ENCODE measurements at places on chromosomes 1 and 21. TPM values are rescaled to one million over a fixed set of nuclear protein-coding genes. Genes with fewer than 3 reads are reported as not detected.

DNA sequence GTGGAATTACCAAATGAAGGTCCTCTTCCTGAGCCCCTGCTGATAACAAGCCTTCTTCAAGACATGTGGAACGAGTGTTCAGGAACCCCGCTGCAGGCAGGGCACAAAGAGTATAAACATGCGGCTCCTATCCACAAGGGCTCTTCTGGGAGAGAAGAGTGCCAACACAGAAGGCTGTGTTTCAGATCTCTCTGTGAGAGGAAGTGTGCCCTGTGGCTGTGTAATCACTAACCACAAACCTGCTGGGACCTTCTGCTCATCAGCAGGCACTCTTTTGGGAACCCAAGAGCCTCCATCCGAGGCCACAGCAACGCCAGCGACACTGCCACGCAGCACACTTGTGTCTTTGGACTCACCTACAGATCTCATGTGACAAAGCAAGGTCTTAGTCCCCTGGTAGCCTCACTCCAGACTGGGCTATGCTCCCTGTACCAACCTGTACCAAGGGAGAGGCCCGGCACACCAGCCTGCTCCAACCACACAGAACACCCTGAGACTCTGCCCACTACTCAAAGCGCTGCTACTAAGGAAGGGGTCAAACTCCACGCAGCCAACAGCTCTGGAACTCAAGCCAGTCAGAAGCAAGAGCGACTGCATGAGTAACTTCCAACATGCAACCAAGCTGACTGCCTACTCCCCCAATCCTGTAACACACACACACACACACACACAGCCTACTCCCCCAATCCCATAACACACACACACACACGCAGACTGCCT lies 7.8 kb downstream of the PTTG1IP start:
- DNase-seq = no peak

- DNase-seq = no peak
Observed at GRCh38 chr1:6868660-6869380, 83.6 kb downstream of the CAMTA1 start.

DNA sequence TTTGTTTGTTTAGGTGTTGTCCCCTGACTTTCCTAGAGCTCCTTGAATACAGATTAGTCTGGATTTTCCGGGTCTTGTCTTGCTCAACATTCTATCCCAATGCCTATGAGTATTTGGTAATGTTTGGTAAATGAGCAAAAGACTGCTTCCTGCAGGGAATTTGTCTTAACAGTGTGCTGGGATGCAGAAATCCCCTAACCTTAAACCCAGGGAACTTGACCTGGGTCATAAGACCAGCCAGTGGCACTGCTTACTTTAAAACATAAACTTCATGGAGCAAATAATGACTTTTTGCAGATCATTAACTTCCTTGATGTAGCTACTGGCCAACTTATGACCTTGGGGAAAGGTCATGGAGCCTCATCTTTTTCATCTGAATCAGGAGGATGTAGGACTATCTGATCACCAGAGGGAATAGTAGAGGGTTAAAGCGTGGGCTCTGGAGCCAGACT lies 27.2 kb downstream of the TCEANC2 start:
- DNase-seq = no peak

KRTAP21-2 gene
- not detected for total RNA-seq

CHAF1B gene
- 1.7 TPM for total RNA-seq

DNA sequence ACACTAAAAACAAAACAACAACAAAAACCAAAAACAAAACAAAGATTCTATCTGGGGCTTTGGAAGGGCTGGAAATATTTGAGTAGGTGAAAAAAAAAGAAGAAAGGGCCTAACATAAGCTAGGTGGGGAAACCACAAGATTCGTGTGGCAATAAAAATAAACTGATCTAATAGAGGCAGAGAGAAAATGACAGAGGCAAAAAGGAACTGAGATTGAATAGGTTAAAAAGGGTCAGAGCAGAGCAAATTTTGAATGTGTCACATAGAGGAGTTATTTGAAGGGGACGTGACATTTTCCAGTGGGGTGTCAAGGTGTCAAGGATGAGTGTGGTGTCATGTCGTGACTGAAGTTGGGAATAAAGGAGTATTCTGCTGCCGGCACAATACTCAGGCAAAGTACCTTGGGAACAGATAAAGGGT lies 65.2 kb upstream of the RALGPS2 start:
- DNase-seq = no peak

DNA sequence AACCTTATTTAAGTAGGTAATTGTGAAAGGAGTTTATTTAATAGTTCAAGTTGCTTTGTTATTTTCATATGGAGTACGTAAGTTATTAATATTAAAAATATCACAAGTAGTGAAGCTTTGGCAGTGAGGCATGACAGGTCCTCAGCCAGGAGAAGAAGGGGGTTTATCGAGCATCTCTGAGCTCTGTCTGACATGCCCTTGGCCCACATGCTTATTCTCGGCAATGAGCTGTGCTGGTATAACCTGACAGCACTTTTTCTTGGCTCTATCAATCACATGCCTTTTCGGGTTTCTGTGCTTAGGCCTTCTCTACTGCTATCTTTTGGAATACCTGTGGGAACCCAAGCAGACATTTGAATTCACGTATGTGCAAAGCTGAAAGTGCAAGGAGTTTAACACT lies 84.8 kb downstream of the OLFM3 start:
- no peak for DNase-seq

- no peak for DNase-seq
Observed at GRCh38 chr1:216005916-216006315, 417.3 kb downstream of the USH2A start.

ESPN gene
- 77.1 TPM for total RNA-seq

- DNase-seq = no peak
Observed at GRCh38 chr1:6683434-6683833, 18.2 kb downstream of the DNAJC11 start.

ORC1 gene
- total RNA-seq = 1.7 TPM

DNA sequence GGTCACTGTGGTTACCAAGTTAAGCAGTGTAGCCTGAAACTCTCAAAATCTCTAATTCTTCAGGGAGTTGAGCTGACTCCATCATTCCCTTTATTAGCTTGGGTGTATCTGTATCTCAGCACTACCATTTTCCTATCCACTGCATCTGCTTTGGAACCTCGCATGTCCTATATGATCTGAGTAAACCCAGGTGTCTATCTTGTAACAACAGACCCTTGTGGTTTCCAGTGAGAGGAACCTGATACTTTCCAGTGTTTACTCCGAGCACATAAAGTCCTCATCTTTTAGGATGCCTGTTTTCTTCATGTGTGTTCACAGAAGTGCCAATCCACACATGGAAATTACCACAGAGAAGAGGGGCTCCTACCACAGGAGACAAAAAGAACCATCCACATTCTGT lies 650.4 kb downstream of the LMO4 start:
- DNase-seq = no peak

OR2G6 gene
- total RNA-seq = not detected

DNA sequence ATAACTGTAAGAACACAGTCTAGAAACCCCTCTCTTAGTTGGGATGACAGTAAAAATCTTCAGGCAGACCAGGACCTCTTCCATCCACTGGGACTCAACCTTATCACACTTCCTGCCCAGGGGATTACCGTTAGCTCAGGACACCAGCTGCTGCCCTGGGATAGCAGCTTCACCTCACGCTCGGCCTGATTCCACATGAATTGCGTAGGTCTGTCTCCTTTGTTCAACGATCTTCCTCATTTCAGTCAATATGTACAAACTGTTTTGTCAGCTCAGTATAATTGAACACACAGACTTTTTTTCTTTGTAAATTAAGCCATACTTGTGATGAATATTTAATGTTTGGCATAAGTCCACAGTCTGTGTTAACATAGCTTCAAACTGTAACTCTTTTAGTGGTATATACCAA lies 290.4 kb downstream of the GRIK1 start:
- no peak for DNase-seq

SUSD4 gene
- total RNA-seq = 26.3 TPM

DNA sequence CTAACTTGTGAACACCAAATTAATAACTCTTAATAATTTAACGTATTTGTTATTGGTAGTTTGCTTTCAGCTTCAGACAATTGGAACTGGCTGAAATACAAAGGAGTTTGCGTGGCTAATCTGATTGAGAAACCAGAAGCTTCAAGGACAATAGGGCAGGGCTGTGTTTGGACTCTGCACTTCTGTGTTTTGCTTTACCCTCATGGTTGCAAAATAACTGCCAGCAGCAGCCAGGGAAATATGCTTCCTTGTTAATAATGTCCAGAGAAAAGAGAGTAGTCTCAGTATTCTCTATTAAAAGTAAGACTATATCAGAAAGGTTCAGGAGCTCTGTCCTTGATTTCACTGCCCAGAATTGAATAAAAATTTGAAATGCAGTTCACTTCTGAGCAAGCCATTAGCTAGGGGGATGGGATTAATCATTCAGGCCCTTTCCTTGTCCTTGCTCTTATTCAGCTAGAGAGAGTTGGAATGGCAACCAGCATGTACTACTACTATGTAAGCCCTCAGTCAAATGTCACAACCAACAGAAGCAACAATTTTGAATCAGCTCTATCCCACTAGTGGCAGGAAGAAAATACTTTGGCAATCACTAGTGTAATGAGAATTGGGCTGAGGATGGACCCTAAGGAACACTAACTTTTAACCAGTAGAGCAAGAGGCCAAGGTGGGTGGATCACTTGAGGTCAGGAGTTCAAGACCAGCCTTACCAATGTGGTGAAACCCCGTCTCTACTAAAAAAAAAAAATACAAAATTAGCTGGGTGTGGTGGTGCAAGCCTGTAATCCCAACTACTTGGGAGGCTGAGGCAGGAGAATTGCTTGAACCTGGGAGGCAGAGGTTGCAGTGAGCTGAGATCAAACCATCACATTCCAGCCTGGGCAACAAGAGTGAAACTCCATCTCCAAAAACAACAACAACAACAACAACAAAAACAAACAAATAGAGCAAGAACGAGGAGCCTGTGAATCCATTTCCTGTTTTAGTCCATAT lies 76.8 kb downstream of the POU2F1 start:
- DNase-seq = no peak

- DNase-seq = no peak
Observed at GRCh38 chr1:203776636-203777035, 11.7 kb downstream of the LAX1 start.

DNA sequence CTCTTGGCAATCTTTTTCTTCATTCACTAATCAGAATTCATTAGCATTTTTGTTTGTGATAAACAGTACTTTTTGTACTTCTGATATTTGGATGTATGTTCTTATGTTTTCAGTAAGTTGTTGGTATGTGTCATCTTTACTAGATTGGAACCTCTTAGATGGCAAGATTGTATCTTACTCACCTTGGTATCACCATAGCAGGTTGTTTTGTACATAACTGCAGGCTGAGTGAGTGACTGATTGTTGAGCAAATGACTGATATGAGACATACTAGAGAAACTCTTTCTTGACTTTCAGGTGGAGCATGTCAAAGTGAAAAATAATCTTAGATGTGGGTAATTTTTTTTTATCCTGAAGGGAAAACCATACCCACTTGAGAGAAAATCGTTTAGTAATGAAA lies 173.7 kb downstream of the CLEC20A start:
- no peak for DNase-seq

LY9 gene
- 4.7 TPM for total RNA-seq

GRCh38 chr1:92105546-92106081 lies 25.5 kb downstream of the BTBD8 start:
- no peak for DNase-seq

- no peak for DNase-seq
Observed at GRCh38 chr1:75980972-75981897, 49.0 kb upstream of the ASB17 start.

TMEM269 gene
- total RNA-seq = not detected

CELA2B gene
- total RNA-seq = not detected

DNA sequence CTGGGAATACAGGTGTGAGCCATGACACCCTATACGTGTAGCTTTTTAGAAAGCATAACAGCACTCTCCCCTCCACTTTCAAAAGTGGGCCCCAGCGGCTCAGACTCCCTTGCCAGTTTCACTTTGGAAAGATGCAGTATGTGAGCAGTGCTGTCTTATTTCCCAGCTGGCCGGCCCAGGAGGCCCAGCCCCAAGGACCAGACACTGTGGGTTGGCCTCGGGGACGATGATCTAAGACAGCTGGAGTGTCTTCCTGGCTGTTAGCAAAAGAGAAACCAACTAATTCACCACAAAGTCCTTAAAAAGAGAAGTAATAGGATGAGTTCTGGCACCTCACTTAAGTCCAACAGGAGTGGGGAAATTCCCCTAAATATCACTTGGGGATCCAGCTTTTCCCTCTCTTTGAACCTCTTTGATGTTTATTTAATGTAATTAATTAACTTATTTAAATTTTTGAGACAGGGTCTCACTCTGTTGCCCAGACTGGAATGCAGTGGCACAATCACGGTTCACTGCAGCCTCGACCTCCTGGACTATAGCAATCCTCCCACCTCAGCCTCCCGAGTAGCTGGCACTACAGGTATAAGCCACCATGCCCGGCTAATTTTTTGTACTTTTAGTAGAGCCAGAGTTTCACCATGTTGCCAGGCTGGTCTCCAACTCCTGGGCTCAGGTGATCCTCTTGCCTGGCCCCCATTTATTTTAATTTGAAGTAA lies 17.6 kb upstream of the CLIC4 start:
- DNase-seq = no peak

DNA sequence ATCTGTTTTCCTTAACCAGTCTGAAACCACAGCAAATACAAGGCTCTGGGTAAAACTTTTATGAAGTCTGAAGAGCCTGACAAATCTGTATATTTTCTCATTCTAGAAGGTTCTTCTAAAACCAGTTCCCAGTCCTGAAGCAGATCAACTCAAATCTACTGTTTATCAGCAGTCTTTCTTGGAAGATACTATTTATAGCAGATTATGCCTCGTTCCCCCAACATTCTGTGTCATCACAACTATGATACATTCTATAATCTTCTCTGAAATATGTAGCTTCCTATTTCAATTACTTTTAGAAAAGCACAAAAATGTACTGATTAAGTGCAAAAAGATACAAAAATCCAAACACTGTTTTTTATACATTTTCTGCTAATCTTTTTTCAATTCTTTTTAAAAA lies 67.5 kb downstream of the NIBAN1 start:
- no peak for DNase-seq

C1QTNF12 gene
- not detected for total RNA-seq

DNA sequence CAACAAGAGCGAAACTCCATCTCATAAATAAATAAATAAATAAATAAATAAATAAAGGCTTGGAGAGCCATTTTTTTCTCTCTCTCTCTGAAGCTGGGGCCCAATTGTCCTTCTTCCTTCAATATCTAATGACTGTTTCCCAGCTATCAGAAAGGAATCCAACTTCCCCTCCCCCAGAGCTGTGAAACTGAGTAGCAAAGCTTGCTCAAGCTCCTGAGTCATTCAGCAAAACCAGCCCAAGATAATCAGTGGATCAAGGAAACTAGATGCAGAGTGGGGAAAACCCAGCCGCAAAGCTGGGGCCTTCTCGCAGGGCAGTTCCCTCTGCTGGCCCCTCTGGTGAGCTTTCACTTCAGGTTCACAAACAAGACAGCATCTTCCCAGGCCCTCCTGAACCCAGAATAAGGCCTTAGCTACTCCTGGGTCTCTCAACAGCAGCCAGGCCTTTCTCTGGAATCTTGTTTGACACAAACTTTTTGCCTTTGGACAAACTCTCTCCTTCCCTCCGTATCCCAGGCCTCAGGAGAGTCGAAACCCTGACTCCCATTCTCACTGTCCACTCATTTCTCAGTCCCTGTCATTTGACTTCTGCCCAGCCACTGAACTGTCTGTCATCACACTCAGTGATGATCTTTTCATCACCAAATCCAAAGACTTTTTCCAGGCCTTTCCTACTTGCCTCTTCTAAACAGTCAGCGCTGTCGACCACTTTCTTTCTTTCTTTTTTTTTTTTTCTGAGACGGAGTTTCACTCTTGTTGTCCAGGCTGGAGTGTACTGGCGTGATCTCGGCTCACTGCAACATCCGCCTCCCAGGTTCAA lies 18.0 kb upstream of the PTP4A2 start:
- DNase-seq = peak; percentile 97

S100A2 gene
- 470 TPM for total RNA-seq

GRCh38 chr1:109793486-109794318 lies 30.0 kb upstream of the EPS8L3 start:
- no peak for DNase-seq

IL22RA1 gene
- total RNA-seq = 4.2 TPM

All from vagina (tissue), 2 donors.